ENCODE measurements at places on chromosomes 6 and 20.

- no peak for DNase-seq
These were observed 340.5 kb upstream of the PRDM1 start for GRCh38 chr6:105745464-105746129.

DNA sequence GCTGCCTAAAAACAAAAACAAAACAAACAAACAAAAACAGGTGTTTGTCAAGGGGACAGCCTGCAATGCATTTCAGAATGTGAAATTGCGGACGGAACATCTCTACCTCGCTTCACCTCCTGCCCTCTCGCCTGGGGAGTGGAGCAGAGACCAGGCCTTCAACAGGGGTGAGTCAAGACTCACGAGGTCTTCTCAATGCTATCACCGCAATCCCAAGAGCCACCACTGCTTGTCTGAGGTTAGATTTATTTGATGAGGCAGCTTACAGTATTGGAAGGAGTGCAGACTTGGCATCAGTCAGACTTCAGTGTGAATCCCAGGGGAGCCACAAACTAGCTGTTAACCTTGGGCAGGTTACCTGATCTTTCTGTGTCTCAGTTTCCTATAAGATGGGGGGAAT, 7.7 kb downstream of the GABRR1 start:
- DNase-seq = no peak

DNA sequence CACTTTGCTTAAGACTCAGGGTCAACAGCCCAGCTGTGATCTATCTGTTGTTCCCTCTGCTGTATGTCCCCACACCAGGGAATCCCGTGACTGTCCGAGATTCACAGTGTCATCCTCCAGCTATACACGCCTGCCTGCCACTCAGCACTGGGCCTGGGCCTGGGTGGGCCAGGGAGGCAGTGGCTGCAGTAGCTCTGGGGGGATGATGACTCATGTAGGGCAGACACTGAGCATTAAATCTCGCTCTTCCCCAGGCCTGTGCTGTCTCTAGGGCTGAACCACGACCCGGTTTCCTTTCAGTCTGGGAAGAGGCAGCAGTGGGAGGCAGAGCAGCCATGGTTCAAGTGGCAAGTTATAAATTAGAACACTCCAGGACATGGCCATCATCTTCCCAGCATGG, 173.9 kb downstream of the LRFN2 start:
- DNase-seq = no peak

DNA sequence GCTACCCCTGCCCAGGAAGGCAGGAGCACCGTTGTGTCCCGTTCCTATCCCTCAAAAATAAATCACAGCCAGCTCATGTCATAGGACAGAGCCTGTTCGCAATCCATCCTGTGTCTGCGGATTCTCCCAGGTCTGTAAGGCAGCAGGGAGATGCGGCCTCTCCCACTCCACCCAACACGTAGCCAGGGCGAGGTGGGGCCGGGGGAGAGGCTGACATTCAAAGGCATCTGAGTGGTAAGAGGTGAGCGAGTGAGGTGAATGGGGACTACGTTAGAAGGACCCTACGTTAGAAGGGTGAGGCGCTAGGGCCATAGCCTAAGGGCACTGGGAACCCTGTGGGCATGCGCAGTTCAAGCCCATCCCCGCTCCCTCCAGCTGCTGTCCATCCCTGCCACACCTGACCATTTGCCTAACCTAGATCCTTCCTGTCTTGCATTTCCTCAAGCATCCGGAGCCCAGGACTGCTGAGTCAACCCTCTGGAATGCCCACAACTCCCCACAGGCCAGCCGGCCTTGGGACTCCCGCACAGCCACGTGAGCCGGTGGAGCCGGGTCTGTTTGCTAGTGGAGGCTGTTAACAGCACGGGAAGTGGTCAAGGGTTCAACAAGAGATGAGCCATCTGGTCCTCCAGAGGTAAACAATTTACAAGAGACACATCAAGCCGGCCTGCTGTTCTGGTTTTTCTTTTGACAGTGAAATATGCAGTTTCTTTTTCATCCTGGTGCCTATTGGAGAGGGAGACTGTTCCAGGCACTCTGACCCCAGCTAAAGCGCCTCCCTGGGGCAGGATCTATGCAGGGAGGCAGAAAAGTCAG, 45.9 kb downstream of the RIPOR3 start:
- no peak for DNase-seq

DNA sequence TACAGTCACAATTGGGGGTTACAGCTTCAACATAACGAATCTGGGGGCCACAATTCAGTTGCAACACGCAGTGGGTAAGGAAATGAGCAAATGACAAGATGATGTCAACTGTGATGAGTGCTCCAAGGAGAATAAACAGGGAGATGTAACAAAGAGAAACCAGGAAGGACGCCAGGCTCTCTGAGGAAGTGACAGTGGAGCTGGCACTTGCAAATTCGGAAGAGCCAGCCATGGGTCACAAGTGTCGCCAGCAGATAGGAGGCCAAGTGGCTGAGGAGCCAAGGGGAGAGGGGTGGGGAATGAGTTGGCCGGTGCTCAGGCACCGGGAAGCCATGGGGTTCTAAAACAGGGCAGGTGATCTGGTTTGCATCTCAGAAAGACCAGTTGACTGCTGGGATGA, 136.4 kb downstream of the EYA2 start:
- DNase-seq = no peak

DNA sequence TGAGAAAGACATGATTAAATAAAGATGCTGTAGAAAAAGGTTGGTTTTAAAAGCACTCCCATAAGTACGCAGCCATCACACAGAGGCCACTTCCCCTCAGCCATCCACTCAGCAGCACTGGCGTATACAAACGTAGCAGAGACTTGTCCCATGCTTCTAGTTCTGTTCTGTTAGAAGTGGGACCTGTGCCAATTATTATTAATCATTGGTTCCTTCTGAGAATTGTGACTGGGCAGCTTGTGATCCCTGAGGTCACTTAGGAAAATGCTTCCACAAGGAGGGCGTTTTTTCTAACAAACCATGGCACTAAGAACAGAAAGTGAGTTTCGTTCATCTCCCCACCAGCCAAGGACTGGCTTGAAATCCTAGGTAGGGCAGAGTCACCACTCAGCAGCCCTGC, 53.9 kb downstream of the FAM120B start:
- DNase-seq = no peak

- no peak for DNase-seq
These were observed 84.7 kb downstream of the FOXA2 start for GRCh38 chr20:22499515-22500166.

GRCh38 chr6:151431337-151431736, 20.6 kb downstream of the RMND1 start:
- no peak for DNase-seq

DNA sequence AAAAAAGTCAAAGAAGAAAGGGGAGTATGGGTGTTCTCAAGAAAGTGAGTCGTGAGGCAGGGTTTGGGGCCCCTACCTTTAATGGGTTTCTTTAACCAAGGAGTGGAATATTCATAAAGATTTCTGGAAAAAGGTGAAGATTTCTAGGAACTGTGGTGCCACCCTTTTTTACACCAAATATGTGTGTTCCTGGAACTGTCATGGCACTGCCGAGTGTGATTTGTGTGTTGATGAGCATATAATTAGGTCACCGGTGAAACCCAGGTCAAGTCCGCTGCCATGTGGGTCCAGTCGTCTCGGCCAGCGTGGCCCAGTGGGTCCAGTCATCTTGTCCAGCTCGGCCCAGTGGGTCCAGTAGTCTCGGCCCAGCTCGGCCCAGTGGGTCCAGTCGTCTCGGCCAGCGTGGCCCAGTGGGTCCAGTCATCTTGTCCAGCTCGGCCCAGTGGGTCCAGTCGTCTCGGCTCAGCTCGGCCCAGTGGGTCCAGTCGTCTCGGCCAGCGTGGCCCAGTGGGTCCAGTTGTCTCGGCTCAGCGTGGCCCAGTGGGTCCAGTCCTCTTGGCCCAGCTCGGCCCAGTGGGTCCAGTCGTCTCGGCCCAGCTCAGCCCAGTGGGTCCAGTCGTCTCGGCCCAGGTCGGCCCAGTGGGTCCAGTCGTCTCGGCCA, 8.3 kb upstream of the EEF1A2 start:
- no peak for DNase-seq

DNA sequence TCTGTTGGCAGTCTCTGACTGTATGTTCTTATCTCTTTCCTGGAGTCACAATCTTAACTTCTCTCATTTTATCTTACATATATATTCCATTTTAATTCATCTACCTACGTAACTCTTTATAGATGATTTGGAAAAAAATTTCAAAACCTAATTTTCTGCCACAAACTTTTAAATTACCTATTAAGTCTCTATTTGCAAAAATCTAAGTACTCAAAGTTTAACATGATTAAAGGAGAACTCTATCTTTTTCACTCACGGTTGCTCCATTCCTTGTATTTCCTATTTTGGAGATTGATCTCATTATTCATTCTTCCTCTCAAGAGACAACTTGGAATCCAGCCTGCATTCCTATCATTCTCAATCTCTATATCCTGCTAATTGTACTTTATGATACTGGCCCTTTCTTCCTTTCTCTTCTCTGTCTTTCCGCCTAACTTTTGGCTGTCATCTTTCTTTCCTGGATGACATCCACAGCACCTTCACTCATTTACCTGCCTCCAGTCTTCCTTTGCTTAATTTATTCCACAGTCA, 1071.1 kb upstream of the CITED2 start:
- no peak for DNase-seq

GRCh38 chr6:136304410-136304809, 14.8 kb upstream of the BCLAF1 start:
- no peak for DNase-seq

DNA sequence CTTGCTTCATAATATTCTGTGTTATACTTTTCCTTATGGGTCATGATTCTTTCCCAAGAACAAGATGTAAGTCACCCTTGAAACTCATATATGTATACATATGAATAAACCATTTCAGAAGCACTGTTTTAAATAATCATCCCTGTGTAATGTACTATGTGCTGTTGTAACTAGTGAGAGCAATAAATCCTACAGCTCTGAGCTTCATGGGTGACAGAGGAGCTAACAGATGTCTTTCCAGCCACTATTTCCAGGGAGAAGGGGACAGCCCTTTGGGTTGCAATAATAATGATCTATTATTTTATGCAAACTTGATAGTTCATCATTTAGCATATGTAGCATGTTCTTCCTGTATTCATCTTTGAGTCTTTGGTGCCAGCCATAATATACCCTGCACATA, 342.8 kb downstream of the KIF16B start:
- no peak for DNase-seq

DNA sequence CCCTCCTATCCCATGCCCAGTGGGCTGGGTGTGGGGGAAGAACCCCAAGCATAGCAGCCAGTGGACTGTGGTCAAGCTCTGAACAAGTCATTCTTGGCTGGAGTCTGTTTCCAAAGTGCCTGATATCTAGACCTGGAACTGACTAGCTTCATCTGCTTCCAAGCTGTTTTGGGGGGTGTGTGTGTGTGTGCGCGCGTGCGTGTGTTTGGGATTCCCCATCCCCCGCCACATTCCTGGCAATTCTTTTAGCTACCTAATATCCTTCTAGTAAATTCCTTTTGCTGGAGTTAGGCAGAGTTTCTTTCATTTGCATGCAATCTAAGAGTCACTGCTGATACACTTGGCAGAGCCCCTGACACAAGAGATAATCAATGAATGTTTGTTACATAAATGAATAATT, 7.8 kb downstream of the PAK5 start:
- DNase-seq = no peak

DNA sequence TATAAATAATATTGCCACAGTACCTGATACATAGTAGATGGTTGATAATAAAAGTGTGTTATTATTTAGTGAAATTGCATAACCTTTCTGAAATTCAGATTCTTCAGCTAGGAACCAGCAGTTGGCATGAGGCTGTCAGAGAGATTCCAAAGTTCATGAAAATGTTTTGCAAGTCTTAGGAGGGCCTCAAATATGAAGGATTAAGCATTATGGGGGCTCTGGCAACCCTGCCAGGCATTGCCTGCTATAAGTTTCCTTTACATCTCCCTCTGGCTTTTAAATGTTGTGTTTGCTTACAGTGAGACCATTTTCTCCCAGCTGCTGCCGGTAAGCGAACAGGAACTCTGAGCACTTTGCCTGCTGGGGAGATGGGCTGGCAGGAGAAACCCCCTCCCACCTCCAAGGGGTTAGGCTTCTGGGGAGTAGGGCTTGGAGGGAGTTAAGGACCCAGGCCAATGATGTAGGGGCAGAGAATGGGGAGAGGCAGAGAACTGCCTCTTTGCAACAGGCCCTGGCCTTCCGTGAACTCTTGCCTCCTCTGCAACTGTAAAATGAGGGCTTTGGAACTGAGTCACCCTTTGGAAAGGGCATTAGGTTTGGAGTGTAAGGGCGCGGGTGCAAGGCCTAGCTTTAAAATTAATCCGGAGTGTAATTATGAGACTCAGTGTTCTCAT, 33.2 kb upstream of the KIF3B start:
- DNase-seq = no peak
